ENCODE measurements at places on chromosomes 16 and 17.

DNA sequence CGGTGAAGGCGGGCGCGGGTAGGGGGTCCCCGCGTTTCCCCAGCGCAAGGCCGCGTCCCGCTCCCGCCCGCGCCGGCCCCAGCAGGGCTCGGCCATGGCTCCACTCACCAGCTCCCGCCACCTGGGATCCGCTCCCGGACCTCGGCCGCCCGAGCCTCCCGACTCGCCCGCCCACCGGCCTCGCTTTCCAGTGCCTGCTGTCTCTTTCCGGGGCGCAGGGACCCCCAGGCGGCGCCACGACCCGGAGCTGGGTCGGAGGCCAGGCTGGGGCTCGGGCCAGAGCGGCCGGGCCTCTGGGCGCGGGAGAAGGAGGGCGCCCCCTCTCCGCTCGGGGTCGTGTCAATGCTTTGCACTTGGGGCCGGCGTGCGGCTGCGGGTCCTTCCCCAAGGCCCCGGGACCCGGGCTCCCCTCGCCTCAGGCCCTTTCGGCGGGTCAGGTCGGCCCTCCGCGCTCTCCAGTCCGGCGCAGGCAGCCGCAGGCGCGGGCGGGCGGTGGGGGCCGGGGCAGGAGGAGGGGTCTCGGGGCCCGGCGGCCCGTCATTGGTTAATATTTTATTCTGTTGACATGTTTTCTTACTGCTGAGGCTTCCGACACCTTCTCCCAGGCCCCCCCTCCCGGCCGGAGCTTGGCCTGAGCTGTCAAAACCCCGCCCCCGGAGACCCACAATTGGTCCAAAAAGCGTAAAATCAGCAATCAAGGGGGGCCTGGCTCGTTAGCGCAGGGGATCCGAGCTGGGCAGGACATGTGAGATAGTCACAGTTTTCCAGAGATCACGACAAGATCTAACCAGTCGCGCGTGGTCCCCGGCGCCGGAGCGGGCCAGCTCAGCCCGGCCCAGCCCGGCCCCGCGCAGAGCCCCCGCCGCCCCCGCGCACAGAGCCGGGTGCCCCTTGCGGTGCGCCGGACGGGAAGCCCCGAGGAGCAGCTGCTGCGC, at the start of gene TBX2:
TSS of gene TBX2 (plus strand) at position 713 of the 935 bp plus-strand sequence. CDS start 334 bp downstream, outside the sequence.
- DNase-seq: no peak

- DNase-seq: no peak
Observed at GRCh38 chr16:30079480-30079879, 3.7 kb downstream of the PPP4C start.

GRCh38 chr16:35234679-35235078, 1775.3 kb downstream of the TP53TG3F start:
- no peak for DNase-seq

- DNase-seq: peak; percentile 76
Observed at GRCh38 chr17:2050300-2051060, 4.4 kb upstream of the HIC1 start.

GRCh38 chr16:87702325-87702811, 63.4 kb downstream of the KLHDC4 start:
- DNase-seq: peak; percentile 60

Measured in stimulated activated naive CD8-positive, alpha-beta T cell treated with anti-CD3 and anti-CD28 coated beads, Interleukin-15, amount 100 ng/mL, for 72 hours (primary cell).